ENCODE measurements at places on chromosomes 13 and 19.

GRCh38 chr19:18647371-18647767, 10.5 kb downstream of the KLHL26 start:
- no peak for DNase-seq

- no peak for DNase-seq
Observed at GRCh38 chr13:32039056-32039455, 7.5 kb downstream of the FRY start.

- DNase-seq: no peak
Observed at GRCh38 chr19:51698296-51698695, 5.2 kb downstream of the SPACA6 start.

DNA sequence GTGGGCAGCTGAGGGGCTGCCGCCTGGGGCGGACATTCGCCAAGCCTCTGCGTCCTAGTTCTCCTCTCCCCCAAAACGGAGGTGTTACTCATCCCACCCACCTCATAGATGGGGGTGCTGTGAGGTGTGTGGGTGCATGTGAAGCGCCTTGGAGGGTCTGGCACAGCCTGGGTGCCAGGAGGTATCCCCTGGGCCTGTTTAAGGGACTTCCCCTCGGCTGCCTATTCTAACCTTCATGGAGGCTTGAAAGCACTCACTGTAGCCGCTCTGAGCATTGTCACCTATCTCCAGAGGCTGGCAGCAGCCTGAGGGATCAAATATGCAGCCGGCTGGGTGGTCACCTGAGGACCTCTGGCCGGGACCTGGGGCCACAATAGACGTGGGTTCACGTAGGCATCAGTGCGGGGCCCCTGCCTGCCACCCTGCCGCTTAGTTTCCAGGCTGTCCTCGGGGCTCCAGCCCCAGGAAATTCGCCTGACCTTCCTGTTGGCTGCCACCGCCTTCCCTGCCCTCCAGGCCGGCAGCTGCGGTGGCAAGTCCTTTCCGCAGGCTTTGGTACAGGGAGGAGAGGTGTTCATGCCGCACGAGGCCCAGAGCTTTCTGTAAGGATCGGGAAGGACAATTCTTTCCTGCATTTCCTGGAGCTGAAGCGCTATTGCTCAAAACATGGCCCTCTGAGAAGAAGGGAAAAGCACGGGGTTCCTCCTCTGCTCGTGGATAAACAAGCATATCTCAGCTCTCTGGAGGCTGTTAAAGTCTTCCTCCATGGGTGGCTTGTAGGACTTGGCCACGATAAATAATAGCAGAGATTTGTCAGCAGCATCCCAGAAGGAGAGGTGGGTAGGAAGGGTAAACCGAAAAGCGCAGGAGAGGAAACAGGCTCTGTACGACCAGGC, 4.6 kb downstream of the COL4A2 start:
- no peak for DNase-seq

DNA sequence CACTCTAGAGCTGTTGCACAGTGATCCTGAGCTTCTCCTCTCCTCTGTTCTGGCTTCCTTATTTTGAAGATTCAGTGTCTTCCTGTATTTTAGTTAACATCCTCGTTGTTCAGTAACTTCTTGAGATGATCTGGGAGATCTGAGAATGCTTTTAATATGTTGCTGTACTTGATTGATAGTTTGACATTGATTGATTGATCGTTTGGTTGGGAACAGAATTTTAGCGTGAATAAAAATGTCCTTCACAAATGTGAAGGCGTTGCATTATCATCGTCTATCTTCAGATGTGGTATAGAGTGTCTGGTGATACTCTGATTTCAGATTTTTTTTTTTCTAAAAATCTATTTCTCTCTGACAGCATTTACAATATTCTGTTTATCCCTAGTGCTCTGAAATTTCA, 80.1 kb upstream of the KLF12 start:
- DNase-seq: no peak

DNA sequence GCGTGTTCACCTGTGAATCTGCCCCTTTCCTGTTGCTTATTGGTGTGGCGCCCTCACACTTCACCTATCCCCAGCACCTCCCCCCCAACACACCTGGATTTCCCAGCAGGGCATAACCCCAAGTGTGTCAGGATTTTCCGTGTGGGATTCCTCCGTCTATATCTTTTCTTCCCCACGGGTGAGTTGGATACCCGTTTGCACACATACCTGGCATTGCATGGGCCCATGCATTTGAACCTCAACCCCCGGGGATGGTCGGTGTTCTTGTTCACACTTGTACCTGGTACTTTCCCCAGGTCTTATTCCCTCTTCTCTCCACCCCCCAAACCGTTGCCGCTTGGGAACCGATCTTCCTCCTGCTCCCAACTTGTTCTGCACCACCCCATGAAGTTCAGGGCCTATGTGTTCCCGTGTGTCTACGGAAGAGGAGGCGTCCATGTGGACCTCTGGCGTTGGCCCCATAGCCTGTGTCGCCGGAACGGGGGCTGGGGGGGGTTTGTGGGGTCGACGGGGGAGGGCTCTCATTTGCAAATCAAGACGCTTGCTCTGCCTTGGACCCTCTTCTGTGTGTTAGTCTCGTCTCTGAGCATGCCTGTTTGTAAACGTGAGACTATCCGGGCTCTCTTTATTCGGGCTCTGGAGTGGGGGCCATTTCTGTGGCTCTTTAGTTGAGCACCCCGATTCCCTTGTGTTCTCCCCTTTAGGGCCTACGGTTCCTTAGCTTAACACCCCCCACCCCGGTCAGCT, 1.7 kb downstream of the PRR12 start:
- no peak for DNase-seq

GRCh38 chr13:30159446-30159839, 147.9 kb downstream of the KATNAL1 start:
- peak; percentile 49 for DNase-seq

DNA sequence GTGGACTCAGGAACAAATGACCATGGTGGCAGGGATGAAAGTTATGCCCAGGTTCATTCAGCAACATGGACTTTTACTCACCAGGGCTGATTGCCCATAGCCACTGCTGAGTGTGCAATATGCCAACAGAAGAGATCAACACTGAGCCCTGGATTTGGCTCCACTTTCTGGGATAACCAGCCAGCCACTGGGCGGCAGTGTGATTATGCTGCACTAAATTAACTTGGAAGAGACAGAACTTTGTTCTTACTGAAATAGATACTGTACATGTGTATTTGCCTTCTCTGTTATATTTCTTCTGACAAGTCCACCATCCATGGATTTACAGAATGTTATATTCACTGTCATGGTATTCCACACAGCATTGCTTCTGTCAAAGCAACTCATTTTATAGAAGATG, 257.4 kb downstream of the TDRD3 start:
- DNase-seq: no peak

- DNase-seq: no peak
Observed at GRCh38 chr13:25469169-25469525, 97.4 kb downstream of the ATP8A2 start.

DNA sequence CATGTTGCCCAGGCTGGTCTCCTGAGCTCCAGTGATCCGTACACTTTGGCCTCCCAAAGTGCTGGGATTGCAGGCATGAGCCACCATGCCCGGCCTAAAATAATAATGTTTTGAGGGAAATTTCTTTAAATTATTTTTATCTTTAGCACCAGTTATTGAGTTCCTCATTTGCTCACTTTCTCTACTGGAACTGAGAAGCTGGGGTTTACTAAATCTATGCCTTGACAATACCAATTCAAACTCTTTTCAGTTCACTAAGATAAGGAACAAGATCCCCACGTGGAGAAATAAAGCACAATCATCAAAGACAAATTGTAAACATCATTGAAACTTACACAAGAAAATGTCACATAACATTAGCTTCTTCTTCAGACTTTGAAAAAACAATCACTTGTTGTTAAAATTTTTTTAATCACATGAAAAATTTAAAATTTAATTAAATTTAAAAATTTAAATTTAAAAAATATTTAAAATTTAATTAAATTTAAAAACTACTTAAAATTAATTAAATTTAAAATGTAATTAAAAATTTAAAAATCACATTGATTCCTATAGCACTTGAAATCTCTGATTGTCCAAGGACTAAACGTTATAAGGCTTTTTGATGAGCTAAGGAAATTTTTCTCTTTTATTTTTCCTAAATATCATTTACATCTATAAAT, 25.2 kb upstream of the XPO4 start:
- no peak for DNase-seq

GRCh38 chr19:56153507-56153906, 12.4 kb downstream of the ZNF444 start:
- peak; percentile 27 for DNase-seq

GRCh38 chr19:33376423-33376822, 2.9 kb downstream of the CEBPG start:
- peak; percentile 94 for DNase-seq

DNA sequence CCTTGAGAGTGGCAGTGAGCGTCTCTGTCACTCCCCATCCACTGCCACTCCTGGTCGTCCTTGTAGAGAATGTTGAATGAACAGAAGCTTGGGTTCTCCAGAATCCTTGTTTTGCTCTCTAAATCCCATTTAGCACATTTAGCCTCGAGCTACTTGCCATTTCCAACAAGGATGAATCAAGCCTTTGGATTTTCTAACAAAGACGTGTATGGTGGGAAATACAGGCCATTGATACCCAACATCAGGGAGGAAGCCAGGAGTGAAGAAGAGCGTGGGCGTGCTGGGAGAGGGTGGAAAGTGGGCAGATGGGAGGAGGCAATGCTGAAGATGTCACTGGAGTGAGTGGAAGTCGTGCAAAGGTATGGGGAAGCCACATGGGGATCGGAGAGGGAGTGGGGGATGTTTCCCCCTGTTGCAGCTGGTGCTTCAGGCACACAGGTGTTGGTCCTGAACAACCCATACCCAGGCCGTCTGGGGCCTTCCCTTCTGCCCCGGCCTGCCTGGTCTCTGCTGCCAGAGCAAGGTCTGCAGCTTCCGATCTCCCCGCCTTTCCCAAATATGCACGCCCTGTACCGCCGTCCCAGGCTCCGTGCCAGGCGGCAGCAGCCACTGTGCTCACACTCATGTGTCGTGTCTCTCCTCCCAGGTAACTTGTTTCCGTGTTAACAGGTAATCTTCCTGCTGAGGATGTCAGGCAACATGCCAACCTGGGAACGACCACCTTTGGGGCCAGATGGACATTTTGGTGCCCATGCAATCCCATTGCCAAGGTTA, 48.7 kb downstream of the ZIC5 start:
- no peak for DNase-seq

DNA sequence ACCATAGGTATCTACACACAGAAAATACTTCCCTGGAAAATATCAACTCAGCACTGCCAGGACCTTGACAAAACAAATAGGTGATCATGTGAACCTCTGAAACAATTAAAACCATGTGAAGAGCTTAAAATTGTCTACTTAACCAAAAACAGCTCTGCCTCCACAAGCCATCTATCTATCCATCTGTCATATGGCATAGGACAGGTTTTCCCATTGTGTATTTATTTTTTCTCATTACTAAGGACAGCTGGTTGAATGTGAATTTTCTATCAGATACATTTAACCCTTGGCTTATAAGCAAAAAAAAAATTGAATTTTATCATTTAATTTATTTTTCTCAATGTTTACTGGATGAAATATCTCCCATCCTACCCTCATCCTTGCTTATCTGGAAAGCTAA, 279.5 kb downstream of the PCDH9 start:
- DNase-seq: no peak

- DNase-seq: peak; percentile 51
Observed at GRCh38 chr19:58553799-58554493, 959 bp downstream of the CHMP2A start.

DNA sequence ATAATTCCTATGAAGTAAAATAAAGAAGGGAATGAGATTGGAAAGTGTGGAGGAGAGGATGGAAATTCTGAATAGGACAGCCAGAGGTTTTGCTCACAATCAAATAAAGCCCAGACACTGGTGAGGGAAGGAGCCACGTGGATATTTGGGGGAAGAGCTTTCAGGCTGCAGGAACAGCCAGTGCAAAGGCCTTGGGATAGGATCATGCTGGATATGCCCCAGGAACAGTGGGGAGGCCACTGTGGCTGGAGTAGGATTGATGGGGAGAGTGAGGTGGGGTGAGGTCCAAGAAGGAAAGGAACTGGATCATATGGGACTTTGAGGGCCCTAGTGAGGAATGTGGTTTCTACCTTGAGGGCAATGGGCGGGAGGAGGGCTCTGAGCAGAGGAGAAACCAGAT, 4.1 kb upstream of the FXYD5 start:
- no peak for DNase-seq

GRCh38 chr13:99312493-99312883, 5.3 kb upstream of the GPR183 start:
- peak; percentile 98 for DNase-seq

DNA sequence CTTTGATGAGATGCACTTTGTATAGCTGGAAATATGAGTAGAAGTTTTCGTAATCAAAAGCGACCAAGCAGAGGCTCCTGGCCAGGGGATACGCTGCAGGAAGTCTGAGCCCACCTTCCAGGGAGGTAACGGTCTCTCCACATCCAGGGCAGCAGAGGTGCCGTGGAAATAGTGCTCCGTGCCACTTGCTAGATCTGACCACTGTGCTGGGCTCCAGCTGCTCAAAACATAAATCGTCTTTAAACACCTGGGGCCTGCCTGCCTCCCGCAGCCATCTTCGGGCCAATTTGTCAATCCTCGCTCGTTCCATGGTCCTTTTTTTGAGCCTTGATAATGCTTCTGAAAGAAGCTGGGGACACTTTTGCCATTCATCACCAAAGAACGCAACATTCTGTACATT, 445.0 kb downstream of the ZNF536 start:
- no peak for DNase-seq

DNA sequence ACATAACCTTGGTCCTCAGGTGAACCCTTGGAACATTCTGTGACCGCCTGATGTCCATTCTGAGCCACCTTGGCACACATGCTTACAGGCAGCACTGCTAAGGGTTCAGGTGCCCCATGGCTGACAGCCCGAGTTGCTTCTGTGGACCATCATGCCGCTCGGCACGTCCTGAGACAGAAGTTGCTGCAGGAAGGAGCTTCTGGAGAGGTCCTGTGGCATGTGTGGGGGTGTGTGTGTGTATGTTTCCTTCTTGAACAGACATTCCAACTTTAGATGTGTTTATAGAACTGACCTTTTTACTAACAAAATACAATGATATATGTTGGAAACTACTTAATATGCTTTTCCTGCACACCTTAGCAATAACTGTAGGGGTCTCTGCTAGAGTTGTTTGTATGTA, 4.8 kb upstream of the C1QTNF9 start:
- no peak for DNase-seq

- no peak for DNase-seq
Observed at GRCh38 chr19:35451338-35452096, 3.5 kb downstream of the FFAR2 start.

GRCh38 chr13:114241918-114242317, 7.2 kb downstream of the CDC16 start:
- no peak for DNase-seq

- DNase-seq: peak; percentile 3
Observed at GRCh38 chr13:65461590-65461989, 1768.5 kb downstream of the PCDH9 start.

DNA sequence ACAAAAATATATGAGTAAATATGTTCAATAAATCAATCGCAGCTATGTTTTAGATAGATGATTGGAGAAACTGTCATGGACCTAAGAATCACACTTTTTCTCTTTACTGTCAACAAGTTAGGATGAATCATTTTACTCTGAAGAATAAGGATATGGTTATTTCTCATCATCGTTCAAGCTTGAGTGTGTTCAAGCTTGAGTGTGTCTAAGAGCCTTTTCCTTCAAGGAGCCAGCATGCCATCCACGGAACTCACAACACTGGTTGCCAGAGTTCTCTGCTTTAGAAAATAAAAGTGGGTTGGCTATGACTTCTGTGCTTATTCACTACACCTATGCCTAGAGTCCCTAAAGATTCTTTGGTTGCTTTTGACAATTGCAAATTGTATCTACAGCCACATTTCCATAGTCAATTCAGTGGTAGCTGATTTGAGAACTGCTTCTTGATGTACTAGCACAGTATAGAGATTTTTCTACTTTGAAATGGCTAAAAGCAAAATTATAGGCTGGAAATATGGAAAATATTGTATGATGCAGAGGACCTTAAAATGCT, 58.1 kb upstream of the SCEL start:
- no peak for DNase-seq

Measured in foreskin fibroblast (primary cell).